SW 1271 (cell line): ENCODE measurements at places on chromosomes 13 and 19.

GRCh38 chr13:96741779-96742178 is 252.5 kb downstream of the OXGR1 start:
- DNase-seq: no peak

GRCh38 chr13:74218291-74218690 is 84.1 kb upstream of the KLF12 start:
- DNase-seq: no peak

- no peak for DNase-seq
Measured at GRCh38 chr13:40343550-40344269, 322.7 kb downstream of the FOXO1 start.

DNA sequence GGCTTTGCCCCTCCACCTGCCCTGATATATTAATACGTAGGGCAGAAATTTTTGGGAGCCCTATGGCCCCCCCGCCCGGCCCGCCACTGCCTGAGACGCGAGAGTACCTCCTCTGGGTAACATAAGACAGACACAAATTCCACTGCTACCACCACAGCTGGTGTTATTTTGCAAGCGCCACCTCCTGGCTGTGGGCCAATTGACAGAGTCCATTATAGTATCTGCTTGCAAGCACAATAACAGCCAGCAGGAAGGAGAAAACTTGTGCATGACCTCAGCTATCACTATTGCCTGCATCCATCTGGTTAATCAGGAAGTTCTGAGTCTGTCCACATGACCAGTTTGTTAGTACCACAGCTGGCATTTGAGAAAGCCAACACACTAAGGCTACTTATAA is 25.3 kb upstream of the OR10H2 start:
- DNase-seq: no peak

- DNase-seq: no peak
Measured at GRCh38 chr19:43337737-43338136, 15.7 kb upstream of the CD177 start.

GRCh38 chr13:80400865-80401426 is 60.0 kb upstream of the SPRY2 start:
- DNase-seq: no peak

- no peak for DNase-seq
Measured at GRCh38 chr19:37078717-37079032, 442 bp downstream of the ZNF420 start.

- DNase-seq: no peak
Measured at GRCh38 chr13:80547885-80548825, 207.2 kb upstream of the SPRY2 start.

DNA sequence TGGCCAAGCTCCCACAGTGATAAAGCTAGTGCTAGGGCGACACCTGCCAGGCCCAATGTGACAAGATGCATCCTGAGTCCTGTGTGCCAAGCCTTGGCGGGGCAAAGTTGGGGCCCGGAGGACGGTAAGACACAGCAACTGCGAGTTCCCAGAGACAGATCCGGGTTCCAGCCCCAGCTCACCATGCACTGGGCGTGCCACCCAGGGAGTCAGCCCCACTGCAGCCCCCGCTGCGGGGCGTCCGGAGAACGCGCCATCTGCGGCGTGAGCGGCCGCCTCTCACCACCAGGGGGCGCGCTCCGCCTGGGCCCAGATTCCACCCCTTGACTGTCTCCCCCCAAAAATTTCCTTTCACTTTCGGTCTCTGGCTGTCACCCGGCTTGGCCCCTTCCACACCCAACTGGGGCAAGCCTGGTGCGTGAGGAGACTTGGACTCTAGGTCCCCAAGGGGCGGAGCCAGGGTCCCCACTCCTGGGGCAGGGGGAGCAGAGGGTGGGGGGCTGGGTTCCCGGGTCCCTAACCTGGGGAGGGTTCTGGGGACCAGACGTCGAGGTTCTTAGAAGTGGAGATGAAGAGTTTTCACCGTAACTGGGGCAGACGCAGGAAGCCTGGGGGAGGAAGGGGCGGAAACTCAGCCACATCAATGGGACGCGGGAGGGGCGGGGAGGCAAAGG is at the start of gene FLT3LG:
FLT3LG (plus strand) TSS at position 348 of the 674 bp plus-strand sequence. CDS start 425 bp downstream, outside the sequence.
- DNase-seq: no peak

GRCh38 chr19:38676023-38676877 is 28.8 kb downstream of the ACTN4 start:
- DNase-seq: no peak

DNA sequence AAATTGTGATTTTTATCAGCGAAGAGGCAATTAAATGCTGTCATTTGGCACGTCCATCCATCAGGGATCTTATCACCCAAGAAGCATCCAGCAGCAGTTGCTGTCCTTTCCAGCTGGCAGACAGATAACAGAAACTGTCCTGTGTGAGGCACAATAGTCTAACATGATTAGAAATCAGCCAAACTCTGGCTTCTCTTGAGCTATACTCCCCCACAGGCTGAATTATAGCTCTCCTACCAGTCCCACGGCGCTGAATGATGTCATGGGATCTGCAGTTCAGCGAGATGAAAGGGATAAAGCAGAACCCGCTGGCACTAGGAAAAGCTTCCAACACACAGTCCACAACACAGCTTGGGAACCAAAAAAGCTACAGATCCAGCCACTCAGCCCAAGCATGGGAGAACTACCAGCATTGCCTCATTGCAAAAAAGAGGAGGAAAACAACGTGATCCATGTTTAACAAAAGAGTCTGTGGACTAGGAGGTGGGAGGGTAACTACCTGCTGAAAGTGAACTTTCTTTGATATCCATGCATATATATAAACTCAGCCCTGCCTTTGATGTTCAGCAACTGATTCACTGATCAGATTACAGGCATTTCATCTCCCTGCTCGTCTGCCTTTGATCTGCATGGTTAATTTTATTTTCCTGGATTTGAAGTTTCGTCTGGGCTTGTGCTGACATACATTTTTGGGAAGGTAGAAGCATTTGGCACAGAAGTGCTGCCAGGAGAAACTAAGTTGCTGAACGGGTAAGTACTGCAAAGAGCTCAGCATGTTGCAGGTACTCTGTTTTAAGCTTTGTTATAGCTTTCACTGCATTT is at the start of gene TNFRSF19:
TNFRSF19 (plus strand) TSS at position 314 of the 822 bp plus-strand sequence. CDS start 19,772 bp downstream, outside the sequence.
- no peak for DNase-seq

- no peak for DNase-seq
Measured at GRCh38 chr13:73658639-73659038, 475.6 kb downstream of the KLF12 start.

DNA sequence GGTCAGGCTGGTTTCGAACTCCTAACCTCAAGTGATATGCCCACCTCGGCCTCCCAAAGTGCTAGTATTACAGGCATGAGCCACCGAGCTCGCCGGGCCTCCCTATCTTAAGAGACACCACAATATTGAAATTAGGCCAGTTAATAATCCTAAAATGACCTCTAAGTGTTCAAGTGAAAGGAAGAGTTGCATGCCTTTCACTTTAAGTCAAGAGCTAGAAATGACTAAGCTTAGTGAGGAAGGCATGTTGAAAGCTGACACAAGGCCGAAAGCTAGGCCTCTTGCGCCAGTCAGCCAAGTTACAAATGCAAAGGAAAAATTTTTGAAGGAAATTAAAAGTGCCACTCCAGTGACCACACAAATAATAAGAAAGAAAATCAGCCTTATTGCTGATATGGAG is 144.5 kb upstream of the FNDC3A start:
- DNase-seq: no peak

DNA sequence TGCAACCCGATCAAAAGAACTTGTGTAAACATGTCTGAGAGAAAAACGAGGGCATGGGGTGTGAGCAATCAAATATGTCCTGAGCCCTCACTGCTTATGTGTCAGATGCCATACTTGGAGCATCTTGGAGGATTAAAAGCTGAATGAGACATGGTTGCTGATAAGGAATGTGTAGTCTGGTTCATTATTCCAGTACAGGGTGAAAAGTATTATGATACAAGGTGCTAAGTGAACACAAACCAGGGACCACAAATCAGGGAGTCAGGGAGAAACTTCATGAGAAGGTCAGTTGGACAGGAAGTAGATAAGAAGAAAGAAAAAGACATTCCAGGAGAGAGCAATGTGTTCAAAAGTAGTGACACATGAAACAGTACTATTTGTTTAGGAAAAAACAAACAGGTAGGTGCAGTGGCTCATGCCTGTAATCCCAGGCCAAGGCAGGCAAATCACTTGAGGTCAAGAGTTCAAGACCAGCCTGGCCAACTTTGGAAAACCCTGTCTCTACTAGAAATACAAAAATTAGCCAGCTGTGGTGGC is 2.0 kb upstream of the RCBTB1 start:
- no peak for DNase-seq

GRCh38 chr13:49248622-49249002 is 887 bp downstream of the CDADC1 start:
- DNase-seq: no peak

DNA sequence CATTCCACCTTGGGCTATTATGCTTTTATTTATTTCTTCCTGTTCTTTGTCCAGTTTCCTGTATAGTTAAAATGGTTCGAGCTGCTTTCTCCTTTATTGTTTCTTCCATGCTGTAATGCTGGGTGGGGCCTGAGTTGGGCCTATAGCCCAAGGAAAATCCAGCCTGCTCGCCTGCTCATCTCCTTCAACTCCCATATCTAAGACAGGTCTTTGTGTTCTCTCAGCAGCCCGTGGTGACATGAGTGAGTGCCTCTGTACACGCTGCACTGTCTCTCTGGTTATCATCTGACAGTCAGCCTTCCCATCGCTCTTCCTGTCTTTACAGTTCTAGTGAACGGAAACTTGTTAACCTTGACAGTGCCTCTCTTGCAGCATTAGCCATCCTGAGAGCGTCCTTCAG is 221.9 kb upstream of the SLC10A2 start:
- DNase-seq: no peak

GRCh38 chr19:2820112-2820702 is 539 bp downstream of the ZNF554 start:
- DNase-seq: no peak

GRCh38 chr19:21580101-21580500 is 74.7 kb downstream of the ZNF429 start:
- no peak for DNase-seq

DNA sequence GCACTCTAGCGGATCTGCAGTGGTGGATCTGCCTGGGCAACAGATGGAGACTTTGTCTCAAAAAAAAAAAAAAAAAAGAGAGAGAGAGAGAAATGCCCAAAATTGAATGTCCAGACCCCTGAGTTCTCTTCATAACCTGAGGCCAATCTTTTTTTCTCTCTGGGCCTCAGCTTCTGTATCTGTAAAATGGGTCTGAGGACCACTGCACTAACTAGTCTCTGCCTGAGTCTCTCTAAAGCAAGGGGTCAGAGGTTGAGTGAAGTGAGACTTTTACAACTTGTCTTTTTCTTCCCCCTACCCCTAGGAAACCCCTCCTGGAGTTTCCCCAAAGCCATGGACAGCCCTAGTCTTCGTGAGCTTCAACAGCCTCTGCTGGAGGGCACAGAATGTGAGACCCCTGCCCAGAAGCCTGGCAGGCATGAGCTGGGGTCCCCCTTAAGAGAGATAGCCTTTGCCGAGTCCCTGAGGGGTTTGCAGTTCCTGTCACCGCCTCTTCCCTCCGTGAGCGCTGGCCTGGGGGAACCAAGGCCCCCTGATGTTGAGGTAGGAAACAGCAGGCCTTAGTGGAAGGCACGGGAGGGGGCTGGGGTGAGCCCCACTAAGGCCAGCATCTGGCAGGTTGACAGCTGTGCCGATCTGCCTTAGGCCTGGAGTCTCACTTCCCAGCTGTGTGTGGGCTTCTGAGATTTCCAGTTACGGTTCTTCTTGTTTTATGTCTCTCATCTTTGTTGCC is 1.8 kb downstream of the TMEM91 start:
- DNase-seq: no peak

DNA sequence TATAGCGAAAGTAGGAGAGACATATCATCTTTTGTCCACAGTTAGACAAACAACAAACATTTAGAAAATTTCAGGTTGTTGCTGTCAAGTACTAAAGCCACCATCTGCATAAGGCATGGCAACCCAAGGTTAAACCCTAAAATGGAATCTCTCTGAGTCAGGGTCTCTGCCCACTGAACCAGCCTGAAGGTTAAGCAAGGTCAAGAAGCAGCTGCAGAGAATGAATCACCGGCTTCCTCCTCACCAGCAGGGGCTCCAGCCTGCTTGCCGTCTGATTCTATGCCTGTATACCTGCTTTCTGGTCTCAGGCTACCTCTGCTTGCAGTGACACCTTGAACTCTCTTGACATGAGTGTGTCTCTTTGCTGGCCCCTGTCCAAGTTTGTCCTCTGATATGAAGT is 726.2 kb upstream of the SGCG start:
- no peak for DNase-seq

DNA sequence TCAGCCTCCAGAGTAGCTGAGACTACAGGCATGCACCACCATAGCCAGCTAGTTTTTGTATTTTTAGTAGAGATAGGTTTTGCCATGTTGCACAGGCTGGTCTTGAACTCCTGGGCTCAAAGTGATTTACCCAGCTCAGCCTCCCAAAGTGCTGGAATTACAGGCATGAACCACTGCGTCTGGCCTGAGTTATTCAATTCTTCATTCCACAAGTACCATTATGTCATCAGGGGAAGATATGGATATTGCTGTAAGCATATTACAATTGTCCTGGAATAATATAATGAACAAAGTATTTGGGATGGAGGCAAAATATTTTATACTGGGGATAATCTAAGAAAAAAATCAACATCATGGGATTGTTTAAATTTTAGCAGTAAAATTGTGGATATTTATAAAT is 646.0 kb upstream of the SLITRK6 start:
- DNase-seq: no peak

- DNase-seq: no peak
Measured at GRCh38 chr19:47375694-47376588, 26.8 kb downstream of the DHX34 start.

GRCh38 chr13:93243375-93244063 is 16.9 kb downstream of the GPC6 start:
- no peak for DNase-seq

DNA sequence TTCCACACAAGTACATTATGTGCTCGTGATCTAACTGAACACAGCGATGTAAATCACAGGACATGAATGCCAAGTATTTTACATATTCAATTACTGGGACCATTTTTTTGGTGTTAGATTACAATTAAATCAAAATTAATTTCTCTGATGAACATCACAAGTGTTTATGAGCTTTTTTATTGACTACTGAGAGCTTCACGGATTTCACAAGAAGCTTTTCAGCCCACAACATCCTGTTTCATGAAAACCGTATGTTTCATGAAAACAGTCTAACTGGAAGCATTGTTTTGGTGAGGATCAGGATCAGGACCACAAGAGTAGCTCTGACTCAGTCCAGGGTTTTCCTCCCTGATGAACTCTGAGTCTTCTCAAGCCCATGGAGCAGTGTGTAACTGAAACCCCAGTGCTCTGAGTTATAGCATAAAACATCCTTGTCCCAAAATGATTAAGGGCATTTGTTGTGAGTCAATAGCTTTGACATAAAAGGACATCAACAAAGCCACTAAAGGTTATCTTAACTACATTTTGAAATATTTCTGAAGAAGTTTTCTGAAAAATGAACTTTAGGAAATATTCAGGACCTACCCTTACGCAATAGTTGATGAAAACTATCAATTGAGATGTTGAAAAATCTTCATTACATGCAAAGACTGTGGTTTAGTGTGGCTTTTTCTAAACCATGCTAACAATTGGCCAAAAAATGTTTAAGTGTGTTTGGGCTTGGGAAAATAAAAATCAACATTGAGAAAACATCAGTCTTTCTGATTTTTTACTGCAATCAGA is 49.3 kb downstream of the UFM1 start:
- DNase-seq: no peak

- no peak for DNase-seq
Measured at GRCh38 chr19:39175564-39175963, 21.2 kb upstream of the NCCRP1 start.
